Mesangial cell (primary cell): ENCODE measurements at places on chromosomes 6 and 20. TPM values are rescaled to one million over a fixed set of nuclear protein-coding genes. Genes with fewer than 3 reads are reported as not detected.

MOG gene
- not detected in 2 replicates for total RNA-seq

DAAM2 gene
- total RNA-seq, result 1.8 and 5.2 TPM in 2 replicates

NINL gene
- total RNA-seq, result 6.0 and 13.7 TPM in 2 replicates

KCNK5 gene
- 0.16 and 1.3 TPM in 2 replicates for total RNA-seq

HECA gene
- total RNA-seq, result 6.7 and 9.5 TPM in 2 replicates

GNRH2 gene
- total RNA-seq, result 0.25 TPM in 1 of 2 replicates, not detected in the other

NOX3 gene
- total RNA-seq, result not detected in 2 replicates

MTFR2 gene
- total RNA-seq, result 2.4 and 6.2 TPM in 2 replicates

PSORS1C2 gene
- not detected in 2 replicates for total RNA-seq

SEL1L2 gene
- not detected in 2 replicates for total RNA-seq

COL20A1 gene
- 0.16 TPM in 1 of 2 replicates, not detected in the other for total RNA-seq

PCIF1 gene
- 25.1 and 34.1 TPM in 2 replicates for total RNA-seq

SRPK1 gene
- 29.0 and 72.0 TPM in 2 replicates for total RNA-seq

GNMT gene
- not detected in 2 replicates for total RNA-seq

TCF19 gene
- 10.9 and 61.3 TPM in 2 replicates for total RNA-seq

SCRT2 gene
- total RNA-seq, result not detected in 2 replicates

EDN3 gene
- not detected in 2 replicates for total RNA-seq

TCF21 gene
- total RNA-seq, result 2.1 and 4.7 TPM in 2 replicates

CALHM6 gene
- 1.6 and 2.6 TPM in 2 replicates for total RNA-seq

RAET1E gene
- total RNA-seq, result not detected in 2 replicates

VSX1 gene
- not detected in 2 replicates for total RNA-seq

GSTA4 gene
- total RNA-seq, result 13.4 and 29.3 TPM in 2 replicates

PDE7B gene
- 0.33 and 1.4 TPM in 2 replicates for total RNA-seq
